ENCODE measurements at places on chromosomes 12 and 14. TPM values are rescaled to one million over a fixed set of nuclear protein-coding genes. Genes with fewer than 3 reads are reported as not detected.

CBLN3 gene
- 2.5 TPM for total RNA-seq

PLA2G1B gene
- not detected for total RNA-seq

NTS gene
- not detected for total RNA-seq

CARMIL3 gene
- 0.34 TPM for total RNA-seq

MIPOL1 gene
- 9.9 TPM for total RNA-seq

ULK1 gene
- total RNA-seq = 36.5 TPM

RPAP3 gene
- 20.4 TPM for total RNA-seq

KLRC4 gene
- not detected for total RNA-seq

SOX5 gene
- total RNA-seq = 0.07 TPM

SMIM41 gene
- total RNA-seq = not detected

GDF3 gene
- total RNA-seq = not detected

OR6C74 gene
- not detected for total RNA-seq

TOX4 gene
- 18.1 TPM for total RNA-seq

REP15 gene
- total RNA-seq = 0.34 TPM

KRT3 gene
- total RNA-seq = not detected

TBX3 gene
- 2.4 TPM for total RNA-seq
